Activated B cell treated with CpG ODN at 0.5 μM for 24 hours (primary cell): ENCODE measurements at places on chromosomes 1 and 21.

GRCh38 chr1:46575300-46575699 lies 23.9 kb upstream of the KNCN start:
- no peaks in the 10 kb centered on the region for H3K4me1 ChIP-seq
- no peak for DNase-seq
- H3K27me3 ChIP-seq = no peaks in the 10 kb centered on the region

DNA sequence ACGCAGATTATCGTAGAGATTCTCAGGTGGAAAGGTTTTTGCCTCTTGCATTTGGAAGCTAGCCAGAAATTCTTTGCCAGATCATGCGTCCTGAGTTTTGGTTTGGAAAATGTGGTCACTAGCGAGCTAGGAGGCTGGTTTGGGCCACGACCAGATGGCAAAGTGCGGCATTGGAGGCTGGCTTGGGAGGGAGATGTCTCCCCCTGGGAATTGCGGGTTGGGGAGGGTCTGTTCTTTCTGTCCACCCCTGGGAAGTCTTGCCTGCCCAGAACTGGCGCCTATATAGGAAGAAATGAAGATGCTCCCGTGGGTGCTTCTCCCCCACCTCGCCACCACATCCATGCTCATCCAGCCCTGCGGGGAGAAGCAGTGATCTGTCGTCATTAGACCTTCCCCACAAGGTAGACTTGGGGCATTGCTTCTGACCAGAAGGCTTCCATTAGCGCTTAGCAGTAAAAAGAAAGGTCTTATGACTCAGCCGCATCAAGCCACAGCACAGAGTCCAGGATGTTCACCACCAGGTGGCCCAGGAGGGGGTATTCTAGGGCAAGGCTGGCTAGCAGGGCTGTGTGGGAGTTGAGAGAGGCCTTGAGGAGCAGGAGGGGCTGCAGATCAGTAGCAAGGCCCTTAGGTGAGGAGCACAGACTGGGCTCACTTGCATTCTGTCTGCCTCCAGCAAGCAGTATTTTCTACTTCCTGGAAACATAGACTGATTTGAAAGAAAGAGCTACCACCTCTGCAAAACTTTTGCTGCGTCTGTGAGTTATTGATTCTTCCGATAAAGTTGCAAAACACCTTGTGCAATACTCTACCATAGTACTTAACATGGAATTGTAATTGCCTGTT lies 1.5 kb upstream of the PTP4A2 start:
- peaks cover 15% of the 10 kb centered on the region for H3K36me3 ChIP-seq
- H3K27me3 ChIP-seq = no peaks in the 10 kb centered on the region
- H3K4me1 ChIP-seq = peaks cover 77% of the 10 kb centered on the region
- H3K27ac ChIP-seq = peak overlapping the region; percentile 93
- DNase-seq = peak; percentile 58
- H3K4me3 ChIP-seq = peak overlapping the region; percentile 76

- no peaks in the 10 kb centered on the region for H3K27me3 ChIP-seq
- H3K27ac ChIP-seq = no peak overlapping the region
- H3K36me3 ChIP-seq = no peaks in the 10 kb centered on the region
- no peaks in the 10 kb centered on the region for H3K4me1 ChIP-seq
- no peak overlapping the region for H3K4me3 ChIP-seq
These were observed 40.7 kb upstream of the PRKACB start for GRCh38 chr1:84103197-84103992.

- H3K27ac ChIP-seq = no peak overlapping the region
- no peak overlapping the region for H3K4me3 ChIP-seq
- H3K4me1 ChIP-seq = peaks cover 29% of the 10 kb centered on the region
- peaks cover 27% of the 10 kb centered on the region for H3K27me3 ChIP-seq
- H3K36me3 ChIP-seq = no peaks in the 10 kb centered on the region
These were observed 22.7 kb downstream of the UBASH3A start for GRCh38 chr21:42426424-42426823.

DNA sequence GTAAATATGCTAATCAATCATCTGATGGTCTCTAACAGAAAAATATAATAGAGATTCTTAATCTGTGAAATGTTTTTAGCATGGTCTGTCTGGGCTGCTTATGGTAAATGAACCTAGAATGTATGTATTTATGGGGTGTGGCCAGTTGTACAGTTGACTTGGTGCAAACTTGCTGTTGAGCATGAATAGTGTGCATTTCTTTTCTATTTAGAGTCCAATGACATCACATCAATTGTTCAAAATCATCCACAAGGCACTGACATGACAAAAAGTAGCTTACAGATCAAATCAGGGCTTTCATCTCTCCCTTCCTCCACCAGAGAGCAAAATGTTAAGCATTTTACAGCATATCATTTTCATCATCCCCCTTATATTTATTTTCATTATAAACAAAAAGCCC lies 1010.3 kb downstream of the KCNT2 start:
- no peak overlapping the region for H3K4me3 ChIP-seq
- no peaks in the 10 kb centered on the region for H3K36me3 ChIP-seq
- DNase-seq = no peak
- H3K27me3 ChIP-seq = no peaks in the 10 kb centered on the region
- H3K27ac ChIP-seq = no peak overlapping the region
- H3K4me1 ChIP-seq = no peaks in the 10 kb centered on the region

GRCh38 chr1:9996624-9997582 lies at the start of gene RBP7:
RBP7 (plus strand) TSS chr1:9997228; CDS start chr1:9997259, 31 bp downstream.
- no peak within 1 kb of the TSS for H3K27ac ChIP-seq
- peak within 1 kb of the TSS; percentile 80 for H3K4me3 ChIP-seq
- DNase-seq = peak; percentile 21
- no peaks in the 10 kb centered on the region for H3K36me3 ChIP-seq
- H3K4me1 ChIP-seq = peaks cover 11% of the 10 kb centered on the region

DNA sequence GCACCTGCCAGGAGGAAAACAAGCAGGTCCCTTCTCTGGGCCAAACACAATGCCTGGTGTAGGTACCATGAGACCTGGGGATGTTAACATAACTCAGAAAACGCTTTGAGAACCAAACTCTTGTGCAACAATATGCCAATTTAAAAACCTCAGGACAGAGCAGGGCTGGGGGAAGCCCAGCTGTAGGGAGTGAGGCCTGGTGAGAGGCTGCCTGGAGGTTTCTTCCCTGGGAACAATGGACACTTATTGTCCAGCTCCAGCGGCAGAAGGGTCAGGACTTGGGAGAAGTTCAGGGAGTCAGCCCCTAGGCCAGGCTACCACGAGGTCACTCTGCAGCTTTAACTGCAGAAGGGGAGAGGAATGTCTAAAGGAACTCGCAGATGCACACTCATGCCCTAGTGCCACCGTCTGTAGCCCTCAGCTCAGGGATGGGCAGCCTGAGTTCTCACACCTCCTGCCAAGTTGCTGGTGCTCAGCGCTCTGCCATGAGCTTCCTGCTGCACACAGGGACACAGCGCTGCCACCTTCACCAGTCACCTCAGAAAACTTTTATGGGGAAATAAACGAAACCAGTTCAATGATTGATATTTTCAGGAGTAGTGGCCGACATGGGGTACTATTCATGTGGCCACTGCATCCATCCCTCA lies 8.5 kb downstream of the GPR157 start:
- H3K4me1 ChIP-seq = peaks cover 38% of the 10 kb centered on the region
- no peak for DNase-seq
- no peaks in the 10 kb centered on the region for H3K36me3 ChIP-seq
- no peaks in the 10 kb centered on the region for H3K27me3 ChIP-seq

DNA sequence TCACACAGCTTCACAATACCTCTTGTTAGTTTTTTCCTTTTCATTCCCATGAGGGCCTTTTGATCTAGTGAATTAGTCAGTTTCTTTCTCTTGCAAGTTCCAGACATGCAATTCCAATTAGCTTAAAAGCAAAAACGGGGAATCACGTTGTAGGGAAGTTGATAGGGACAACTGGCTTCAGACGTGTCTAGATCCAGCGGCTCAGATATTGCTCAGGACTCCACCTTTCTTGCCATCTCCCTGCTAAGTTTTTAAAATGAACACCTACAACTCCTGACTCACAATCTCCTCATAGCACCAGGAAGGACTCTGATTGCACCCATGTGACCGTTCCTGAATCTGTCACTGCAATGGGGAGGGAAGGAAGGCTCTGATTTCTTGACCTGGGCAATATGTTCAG lies 63.8 kb upstream of the ARHGAP29 start:
- no peak overlapping the region for H3K27ac ChIP-seq
- no peaks in the 10 kb centered on the region for H3K4me1 ChIP-seq
- H3K36me3 ChIP-seq = no peaks in the 10 kb centered on the region
- DNase-seq = no peak

DNA sequence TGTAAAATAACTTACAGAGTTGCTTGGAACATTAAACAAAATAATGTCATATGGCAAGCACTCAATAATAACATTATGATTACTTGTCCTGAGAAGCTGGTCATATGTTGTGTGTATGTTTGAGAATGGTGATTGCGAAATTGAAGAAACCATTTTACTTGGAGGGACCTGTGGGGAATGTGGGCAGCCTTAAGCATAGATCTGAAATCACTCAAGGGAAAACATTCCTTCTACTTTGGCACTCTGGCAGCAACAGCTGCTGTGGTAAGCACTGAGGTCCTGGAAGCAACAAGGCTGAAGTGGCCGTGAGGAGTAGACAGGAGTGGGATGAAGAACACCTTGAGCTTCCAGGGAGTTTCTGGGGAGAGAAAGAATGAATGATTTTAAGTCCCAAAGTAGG lies 165.4 kb upstream of the ADAMTS5 start:
- H3K4me3 ChIP-seq = no peak overlapping the region
- no peaks in the 10 kb centered on the region for H3K27me3 ChIP-seq
- H3K36me3 ChIP-seq = no peaks in the 10 kb centered on the region
- no peak for DNase-seq
- H3K4me1 ChIP-seq = no peaks in the 10 kb centered on the region

- H3K27ac ChIP-seq = no peak overlapping the region
- DNase-seq = no peak
- H3K27me3 ChIP-seq = no peaks in the 10 kb centered on the region
These were observed 71.4 kb upstream of the ARTN start for GRCh38 chr1:43861988-43862735.

- no peaks in the 10 kb centered on the region for H3K4me1 ChIP-seq
- peaks cover 2% of the 10 kb centered on the region for H3K36me3 ChIP-seq
- H3K4me3 ChIP-seq = no peak overlapping the region
- peaks cover 9% of the 10 kb centered on the region for H3K27me3 ChIP-seq
- no peak for DNase-seq
These were observed 244.4 kb downstream of the KAZN start for GRCh38 chr1:14842891-14843290.
